Esophagus squamous epithelium (tissue), 5 donors: ENCODE measurements at places on chromosomes 2 and 18. TPM values are rescaled to one million over a fixed set of nuclear protein-coding genes. Genes with fewer than 3 reads are reported as not detected.

Gene LRRC30
- total RNA-seq: not detected

Gene COL6A3
- total RNA-seq: 138 TPM

Gene TBR1
- not detected for total RNA-seq

Gene GBX2
- not detected for total RNA-seq

Gene SP100
- 64.0 TPM for total RNA-seq

Gene CROCC2
- total RNA-seq: not detected

Gene RIT2
- total RNA-seq: not detected

Gene EFHD1
- 10.1 TPM for total RNA-seq

Gene FBXO48
- total RNA-seq: 0.67 TPM

Gene REG3G
- total RNA-seq: not detected

Gene L3MBTL4
- 4.9 TPM for total RNA-seq

Gene HOXD9
- 0.61 TPM for total RNA-seq

Gene FTCDNL1
- total RNA-seq: 1.5 TPM

Gene CAVIN2
- total RNA-seq: 12.4 TPM

Gene FAHD2A
- total RNA-seq: 8.1 TPM

Gene STEAP3
- 28.8 TPM for total RNA-seq

Gene TEX44
- total RNA-seq: not detected

Gene G6PC2
- total RNA-seq: not detected

Gene HOXD12
- total RNA-seq: not detected

Gene MAP4K4
- 46.0 TPM for total RNA-seq

Gene STARD6
- total RNA-seq: not detected

Gene ST8SIA3
- total RNA-seq: not detected

Gene LONRF2
- 0.42 TPM for total RNA-seq

Gene PLCD4
- total RNA-seq: 2.7 TPM

Gene PPP1R7
- 60.7 TPM for total RNA-seq

Gene CD207
- 0.35 TPM for total RNA-seq

Gene CTAGE1
- total RNA-seq: not detected

Gene NOSTRIN
- 0.76 TPM for total RNA-seq

Gene THAP4
- total RNA-seq: 43.8 TPM

Gene GAD1
- 0.19 TPM for total RNA-seq

Gene CDCA7
- 8.8 TPM for total RNA-seq
